ENCODE measurements at places on chromosomes 7 and 10.

DNA sequence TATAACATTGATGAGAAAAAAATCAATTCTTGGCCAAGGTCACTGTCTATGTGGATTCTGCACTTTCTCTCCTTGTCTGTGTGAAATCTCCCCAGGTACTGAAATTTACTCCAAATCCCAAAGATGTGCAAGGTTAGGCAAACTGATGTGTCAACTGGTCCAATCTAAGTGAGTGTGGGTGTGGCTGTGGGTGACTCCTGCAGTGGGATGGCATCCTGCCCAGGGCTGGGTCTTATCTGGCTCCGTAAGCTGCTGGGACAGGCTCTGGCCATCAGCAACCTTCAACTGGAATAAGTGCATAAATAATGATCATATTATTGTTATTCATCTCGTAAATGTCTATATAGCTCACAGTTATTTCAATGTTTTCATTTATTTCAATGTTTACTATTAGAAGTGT lies 79.3 kb downstream of the JCAD start:
- DNase-seq, result no peak

- no peak for DNase-seq
Measured at GRCh38 chr7:36639826-36640225, 84.5 kb downstream of the AOAH start.

DNA sequence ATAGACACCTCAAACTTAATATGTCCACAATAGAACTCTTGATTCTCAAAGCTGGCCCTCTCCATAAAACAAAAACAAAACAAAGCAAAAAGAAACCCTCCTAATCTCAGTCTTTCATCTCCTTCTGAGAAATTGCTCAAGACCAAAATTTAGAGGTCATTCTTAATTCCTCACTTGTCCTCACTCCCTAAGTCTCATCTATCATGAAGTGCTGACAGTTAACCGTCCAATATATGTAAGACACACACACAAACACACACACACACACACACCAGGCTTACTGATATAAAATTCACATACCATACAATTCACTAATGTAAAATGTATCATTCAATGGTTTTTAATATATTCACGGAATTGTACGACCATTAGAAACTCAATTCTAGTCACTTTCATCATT lies 17.0 kb upstream of the SVIL start:
- no peak for DNase-seq

- peak; percentile 26 for DNase-seq
Measured at GRCh38 chr10:114767986-114768821, 53.4 kb upstream of the FHIP2A start.

DNA sequence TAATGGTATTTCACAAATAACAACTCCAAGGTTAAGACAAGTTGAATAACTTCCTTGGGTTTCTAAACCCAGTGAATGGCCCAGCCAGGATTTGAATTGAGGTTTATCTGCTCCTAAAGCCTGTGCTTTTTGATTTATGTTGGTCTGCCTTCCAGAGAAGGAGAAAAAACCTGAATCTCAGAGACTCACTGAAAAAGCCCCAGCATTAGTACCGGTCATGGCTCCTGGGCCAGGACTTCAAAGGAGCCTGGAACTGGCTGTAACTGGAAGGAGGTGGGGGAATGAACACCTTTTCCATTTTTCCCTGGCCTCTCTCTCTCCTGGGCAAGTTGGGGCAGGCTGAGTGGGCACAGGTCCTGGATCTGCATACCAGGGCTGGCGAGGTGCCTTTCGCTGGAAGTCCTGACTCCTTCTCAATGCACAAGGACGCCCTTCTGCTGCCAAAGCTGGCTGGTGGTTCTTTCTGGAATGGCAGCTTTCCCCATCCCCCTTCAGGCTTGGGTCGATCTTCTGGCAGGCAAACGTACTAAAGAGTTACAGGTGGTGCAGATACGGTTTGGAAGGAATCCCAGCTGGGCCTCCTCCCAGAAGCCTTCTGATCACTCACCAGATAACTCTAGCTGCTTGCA lies 268.2 kb downstream of the PTEN start:
- no peak for DNase-seq

DNA sequence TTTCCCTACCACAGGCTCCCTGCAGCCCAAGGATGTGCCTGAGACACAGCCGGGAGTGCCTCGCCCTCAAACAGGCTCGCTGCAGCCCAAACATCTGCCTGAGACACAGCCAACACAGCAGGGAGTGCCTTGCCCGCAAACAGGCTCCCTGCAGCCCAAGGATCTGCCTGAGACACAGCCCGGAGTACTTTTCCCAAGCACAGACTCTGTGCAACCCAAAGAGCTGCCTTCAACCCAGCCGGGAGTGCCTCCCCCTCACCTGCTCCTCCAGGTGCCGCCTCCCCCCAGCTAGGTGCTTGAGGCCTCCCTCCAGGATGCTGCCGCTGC lies 42.9 kb downstream of the ANTXRL start:
- no peak for DNase-seq

DNA sequence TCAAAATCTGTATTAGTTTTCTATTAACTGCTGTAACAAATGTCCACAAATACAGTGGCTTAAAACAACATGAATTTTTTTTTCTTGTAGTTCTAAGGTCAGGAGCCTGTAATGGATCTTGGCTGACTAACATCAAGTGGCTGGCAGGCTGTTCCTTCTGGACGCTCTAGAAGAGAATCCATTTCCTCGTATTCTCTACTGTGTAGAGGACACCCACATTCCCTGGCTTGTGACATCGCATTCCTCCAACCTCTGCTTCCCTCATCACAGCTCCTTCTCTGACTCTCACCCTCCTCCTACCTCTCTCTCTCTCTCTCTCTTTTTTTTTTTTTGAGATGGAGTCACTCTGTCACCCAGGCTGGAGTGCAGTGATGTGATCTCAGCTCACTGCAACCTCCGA lies 4.8 kb upstream of the CALHM1 start:
- DNase-seq, result no peak

DNA sequence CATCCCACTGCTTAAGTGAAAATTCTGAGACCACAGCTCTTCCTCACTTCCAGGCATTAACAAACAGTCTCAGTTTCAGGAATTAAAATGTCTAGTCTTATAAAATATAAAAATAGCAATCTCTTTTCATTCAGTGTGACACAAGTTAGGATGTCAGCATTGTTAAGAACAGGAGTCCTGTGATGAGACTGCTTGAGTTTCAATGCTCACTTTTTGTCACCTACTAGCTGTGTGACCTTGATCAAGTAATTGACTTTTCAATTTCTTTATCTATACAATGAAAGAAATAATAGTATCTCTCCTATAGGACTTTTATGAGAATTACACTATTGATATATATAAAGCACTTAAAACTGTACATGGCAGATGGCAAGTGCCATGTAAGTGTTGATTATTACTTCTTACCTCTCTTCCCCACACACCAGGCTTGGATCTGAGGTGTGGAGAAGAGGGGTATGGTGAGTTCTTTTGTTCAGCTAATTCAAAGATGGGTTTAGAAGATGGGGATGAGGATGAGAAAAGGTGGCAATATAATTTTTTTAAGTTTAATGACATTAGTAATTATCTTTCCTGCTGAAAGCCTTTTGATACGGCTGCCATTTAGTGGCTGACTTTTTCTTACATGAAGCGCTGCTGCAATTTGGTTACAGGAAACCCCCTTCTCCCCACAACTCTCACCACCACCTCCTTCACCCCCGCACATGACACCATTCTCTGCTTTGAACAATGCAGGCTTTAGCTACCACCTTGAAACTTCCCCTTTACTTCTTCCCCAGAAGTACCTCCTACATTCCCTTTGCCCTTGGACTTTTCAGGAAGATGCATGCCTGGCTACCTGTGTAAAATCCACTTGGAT lies 20.8 kb upstream of the HYAL4 start:
- no peak for DNase-seq

DNA sequence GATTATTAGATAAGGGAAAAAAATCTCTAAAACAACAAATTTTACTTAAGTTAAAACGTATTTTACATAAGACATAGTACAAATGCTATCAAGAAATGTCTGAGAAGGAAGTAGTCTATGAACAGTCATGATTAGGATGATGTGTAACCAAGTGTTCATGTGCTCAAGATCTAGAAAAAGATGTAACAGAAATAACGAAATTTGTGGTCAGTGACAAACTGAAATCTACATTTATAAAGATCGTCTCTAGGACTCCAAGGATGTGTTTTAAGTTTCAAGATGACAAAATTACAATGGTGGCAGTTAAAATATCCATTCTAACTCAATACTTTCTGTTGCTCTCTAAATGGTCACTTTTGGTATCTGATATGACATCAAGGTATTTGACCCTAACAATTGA lies 17.2 kb downstream of the PPP3CB start:
- DNase-seq, result no peak
